ENCODE measurements at places on chromosomes 3 and 15.

DNA sequence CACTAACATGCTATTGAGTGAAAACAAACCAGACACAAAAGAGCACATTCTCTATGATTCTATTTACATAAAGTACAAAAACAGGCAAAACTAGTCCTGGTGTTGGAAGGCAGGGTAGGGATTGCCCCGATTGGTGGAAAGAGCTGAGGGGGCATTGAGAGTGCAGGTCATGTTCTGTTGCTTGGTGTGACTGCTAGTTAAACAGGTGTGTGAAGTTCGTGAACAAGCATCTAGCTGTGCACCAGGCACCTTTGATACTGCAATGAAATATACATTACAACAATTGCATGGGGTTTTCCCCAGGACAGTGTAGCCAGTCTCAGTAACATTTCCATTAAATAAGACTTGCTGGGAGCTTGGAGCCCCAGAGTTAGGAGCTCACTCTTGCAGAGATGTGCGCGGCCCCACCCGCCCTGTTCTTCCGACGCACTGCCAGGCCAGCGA is 26.3 kb upstream of the THRB start:
- DNase-seq: no peak

- no peak for DNase-seq
Measured at GRCh38 chr15:55800216-55800615, 57.3 kb upstream of the PRTG start.

DNA sequence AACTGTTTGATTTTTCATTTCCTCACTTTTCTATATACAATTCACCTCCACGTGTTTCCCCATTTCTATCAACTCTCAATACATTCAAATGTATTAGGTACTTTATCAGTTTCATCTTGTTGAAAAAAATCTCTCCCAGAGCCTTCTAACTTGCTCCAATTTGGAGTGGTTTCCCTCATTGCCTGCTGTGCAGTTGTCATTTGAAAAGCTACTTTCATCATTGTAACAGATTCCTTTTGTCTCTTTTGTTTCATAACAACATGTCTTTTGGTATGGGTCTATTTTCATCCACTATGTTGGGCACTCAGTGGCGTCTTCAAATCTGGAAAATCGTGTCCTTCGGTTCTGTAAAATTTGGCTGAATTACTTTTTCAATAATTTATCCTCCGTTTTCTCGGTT is 75.0 kb downstream of the NR2E3 start:
- DNase-seq: no peak

DNA sequence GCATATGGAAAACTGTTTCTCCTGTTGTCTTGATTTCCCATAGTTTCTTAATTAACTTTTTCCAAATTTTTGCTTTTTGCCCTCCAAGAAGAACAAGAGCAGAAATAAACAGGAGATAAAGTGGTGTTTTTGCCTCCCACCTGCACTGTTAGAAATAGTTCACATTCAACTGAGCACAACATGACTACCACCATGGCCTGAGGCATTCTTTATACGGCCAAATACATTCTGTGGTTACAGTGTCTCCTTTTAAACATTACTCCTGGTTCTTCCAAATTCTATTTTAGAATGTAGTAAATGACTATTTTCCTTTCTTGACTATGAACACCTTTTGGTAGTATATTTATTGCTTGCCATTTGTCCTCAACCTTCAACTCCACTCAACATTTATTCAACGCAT is 98.5 kb downstream of the LARS2 start:
- no peak for DNase-seq

DNA sequence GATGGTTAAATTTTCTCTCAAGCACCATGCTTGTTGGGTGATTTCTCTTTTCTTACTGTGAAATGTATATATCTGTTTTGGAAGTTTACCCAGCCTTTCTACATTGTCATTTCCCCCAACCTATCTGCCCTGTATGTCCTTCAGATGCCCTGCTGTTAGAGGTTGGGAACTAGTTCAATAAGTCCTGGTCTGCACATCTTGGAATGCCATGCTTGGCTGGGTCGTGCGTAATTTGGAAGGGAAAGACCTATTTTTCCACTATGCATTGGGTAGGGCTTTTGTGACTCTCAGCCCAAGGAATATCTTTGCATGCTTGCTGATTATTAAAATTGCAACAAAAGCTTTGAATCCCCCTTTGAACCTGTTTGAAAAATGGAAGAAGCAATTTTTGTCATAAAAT is 63.8 kb downstream of the TRIM71 start:
- DNase-seq: no peak

DNA sequence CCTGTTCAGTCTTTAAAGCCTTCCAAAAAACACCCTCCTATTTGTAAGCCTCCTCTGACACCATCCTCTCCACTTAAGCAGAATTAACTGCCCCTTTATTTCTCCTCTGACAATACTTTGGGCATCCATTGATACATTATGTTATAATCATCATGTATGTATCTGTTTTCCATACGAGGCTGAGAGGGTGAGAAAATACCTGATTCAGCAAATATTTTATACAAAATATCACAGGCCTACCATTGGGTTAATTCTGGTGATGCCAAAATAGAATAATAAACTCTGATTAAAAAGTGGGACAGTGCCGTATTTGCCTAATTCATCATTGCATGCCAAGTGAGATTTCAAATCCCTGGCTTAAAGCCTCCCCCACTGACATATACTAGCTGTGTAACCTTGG is 118.2 kb upstream of the ADAMTS9 start:
- no peak for DNase-seq

- DNase-seq: no peak
Measured at GRCh38 chr15:25871403-25871802, 8.3 kb upstream of the ATP10A start.

- no peak for DNase-seq
Measured at GRCh38 chr3:10549617-10550230, 44.3 kb upstream of the ATP2B2 start.

GRCh38 chr3:128340198-128340903 is 126.3 kb downstream of the DNAJB8 start:
- no peak for DNase-seq

GRCh38 chr3:11245276-11245675 is 26.9 kb upstream of the ATG7 start:
- DNase-seq: no peak

- no peak for DNase-seq
Measured at GRCh38 chr3:35651851-35652250, 12.5 kb downstream of the ARPP21 start.

DNA sequence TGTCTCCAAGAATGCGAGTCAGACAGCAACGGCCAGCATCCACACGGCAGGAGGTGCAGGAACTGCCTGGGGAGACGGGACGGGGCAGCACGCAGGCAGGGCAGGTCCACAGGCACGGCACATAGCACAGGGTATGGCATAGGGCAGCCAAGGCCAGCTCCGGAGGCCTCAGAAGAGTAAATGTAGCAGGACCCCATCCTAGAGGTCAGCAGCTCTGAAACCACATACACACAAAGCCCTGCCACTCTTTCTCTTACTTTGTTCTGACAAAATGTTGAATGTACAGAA is 26.9 kb downstream of the ZXDC start:
- DNase-seq: no peak

DNA sequence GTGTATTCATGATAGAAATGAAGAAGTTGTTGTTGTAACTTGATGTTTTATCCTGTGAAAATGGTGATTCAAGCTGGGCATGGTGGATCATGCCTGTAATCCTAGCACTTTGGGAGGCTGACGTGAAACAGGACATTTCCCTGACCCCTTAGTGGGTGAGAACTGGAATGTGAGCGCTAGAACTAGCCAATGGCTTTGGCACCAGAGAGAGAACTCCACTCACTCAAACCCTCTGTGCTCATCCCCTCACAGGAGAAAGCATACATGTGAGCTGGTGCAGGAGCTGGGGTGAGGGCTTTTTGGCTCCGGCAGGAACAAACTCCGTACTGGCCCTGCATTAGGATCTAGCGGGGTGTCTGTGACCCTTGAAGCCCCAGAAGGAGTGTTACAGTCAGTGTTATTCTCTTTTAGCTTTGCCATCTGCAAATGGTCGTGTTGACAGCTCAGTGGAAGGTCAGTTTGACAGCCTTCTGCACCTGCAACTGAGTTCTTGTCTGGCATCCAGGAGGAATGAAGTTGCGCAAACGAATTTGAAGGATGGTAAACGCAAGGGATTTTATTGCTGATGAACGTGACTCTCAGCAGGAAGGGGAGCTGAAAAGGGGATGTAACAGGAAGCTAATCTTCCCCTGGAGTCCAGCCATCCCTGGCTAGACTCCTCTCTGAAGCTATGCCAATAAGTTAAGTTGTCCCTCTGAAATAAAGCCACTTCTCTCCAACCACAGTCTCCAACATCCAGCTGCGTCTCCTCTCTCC is 1016.6 kb upstream of the CADM2 start:
- no peak for DNase-seq

GRCh38 chr3:20809356-20809755 is 623.4 kb upstream of the SGO1 start:
- DNase-seq: no peak

DNA sequence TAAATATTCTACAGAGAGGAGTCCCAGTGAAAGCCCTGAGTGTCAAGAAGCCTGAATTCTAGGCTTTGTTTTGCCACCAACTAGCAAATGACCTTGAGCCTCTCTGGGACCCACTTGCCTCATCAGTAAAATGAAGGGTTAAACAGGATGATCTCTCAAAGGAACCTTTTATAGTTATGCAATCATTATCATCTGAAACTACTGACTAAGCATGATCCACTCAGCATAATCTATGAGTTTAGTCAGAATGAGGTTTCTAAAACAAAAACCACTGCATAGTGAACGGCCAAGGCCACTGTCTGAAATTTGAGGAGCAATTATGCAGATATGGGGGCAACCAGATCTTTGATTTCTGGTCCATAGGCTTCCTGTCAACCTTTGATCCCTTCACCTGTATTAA is 319.0 kb downstream of the MECOM start:
- no peak for DNase-seq
